ENCODE measurements at places on chromosomes 3 and 15.

GRCh38 chr3:158152186-158152585, 42.3 kb downstream of the RSRC1 start:
- H3K4me3 ChIP-seq, result no peak overlapping the region
- H3K27ac ChIP-seq, result no peak overlapping the region
- DNase-seq, result no peak
- no peaks in the 10 kb centered on the region for H3K27me3 ChIP-seq
- no peaks in the 10 kb centered on the region for H3K36me3 ChIP-seq

DNA sequence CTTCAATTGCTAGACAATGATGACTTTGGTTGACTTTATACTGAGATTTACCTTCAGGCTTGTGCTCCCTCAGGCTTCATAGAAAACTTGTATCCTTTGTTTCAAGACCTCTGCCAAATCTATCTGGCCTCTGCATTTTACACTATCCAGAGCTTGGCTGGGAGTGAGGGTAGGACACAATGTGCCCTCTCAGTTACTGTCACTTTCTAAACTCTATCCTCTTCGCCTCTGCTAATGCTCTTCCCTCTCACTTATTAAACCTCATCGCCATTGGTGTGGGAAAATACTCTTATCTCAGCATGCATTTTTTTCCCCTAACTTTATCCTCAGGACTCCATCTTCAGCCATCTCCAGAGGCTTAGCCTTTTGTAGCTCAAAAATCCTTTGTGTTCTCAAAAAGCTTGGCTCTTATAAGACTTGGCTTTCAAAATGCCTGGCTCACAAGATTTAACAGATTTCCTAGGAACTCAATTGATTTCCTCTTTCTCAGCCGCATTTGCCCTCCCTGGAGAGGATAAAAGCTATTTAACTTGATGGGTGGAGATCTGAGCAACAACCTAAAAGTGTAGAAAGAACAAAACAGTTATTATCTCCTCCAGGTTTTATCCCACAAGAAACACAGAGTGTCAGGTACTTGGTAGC, 28.3 kb downstream of the SUCNR1 start:
- no peaks in the 10 kb centered on the region for H3K36me3 ChIP-seq
- no peaks in the 10 kb centered on the region for H3K4me1 ChIP-seq
- no peak overlapping the region for H3K4me3 ChIP-seq
- H3K27ac ChIP-seq, result no peak overlapping the region

DNA sequence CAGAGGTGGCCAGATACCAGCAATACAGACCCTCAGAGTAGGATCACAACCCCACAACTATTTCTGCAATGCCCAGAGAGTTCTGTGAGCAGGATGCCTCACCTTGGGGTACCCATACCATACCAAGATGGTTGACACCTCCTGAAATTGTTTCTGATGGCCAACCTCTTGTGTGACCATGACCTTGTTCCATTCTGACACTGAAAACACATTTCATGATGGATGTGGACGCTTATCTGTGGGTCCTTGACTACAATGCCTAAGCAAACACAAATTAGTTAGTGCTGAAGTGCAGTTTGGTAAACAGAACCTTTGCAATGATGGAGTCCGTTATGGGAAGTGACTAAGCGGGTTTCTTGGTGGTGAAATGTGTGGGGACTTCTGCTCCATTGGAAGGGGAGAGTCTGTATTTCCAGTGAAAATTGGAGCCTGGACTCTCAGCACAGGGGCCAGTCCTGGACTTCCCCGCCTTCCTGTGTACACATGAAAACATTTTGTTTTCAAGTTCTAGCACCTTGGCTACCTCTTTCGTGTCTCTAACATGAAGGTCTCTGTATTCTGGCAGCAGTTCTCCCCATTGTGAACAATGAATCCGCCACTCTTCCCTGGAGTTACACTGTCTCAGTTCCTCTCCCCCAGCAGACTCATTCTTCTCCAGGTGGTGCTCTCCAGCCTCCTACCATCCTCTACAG, 106.2 kb downstream of the XXYLT1 start:
- H3K27me3 ChIP-seq, result no peaks in the 10 kb centered on the region
- DNase-seq, result no peak
- H3K36me3 ChIP-seq, result no peaks in the 10 kb centered on the region
- H3K4me1 ChIP-seq, result peaks cover 33% of the 10 kb centered on the region
- H3K27ac ChIP-seq, result peak overlapping the region; percentile 67

GRCh38 chr15:67931861-67932260, 92.0 kb upstream of the RNU6-1 start:
- no peaks in the 10 kb centered on the region for H3K36me3 ChIP-seq
- no peaks in the 10 kb centered on the region for H3K27me3 ChIP-seq
- DNase-seq, result no peak
- no peak overlapping the region for H3K27ac ChIP-seq
- peaks cover 11% of the 10 kb centered on the region for H3K4me1 ChIP-seq
- H3K4me3 ChIP-seq, result no peak overlapping the region

GRCh38 chr15:83164771-83165404, 42.7 kb downstream of the HDGFL3 start:
- no peaks in the 10 kb centered on the region for H3K27me3 ChIP-seq
- no peak overlapping the region for H3K4me3 ChIP-seq
- no peak for DNase-seq
- no peaks in the 10 kb centered on the region for H3K4me1 ChIP-seq

GRCh38 chr15:60130821-60131220, 126.7 kb downstream of the FOXB1 start:
- no peak overlapping the region for H3K4me3 ChIP-seq
- DNase-seq, result no peak
- peaks cover 4% of the 10 kb centered on the region for H3K4me1 ChIP-seq
- H3K27ac ChIP-seq, result no peak overlapping the region
- no peaks in the 10 kb centered on the region for H3K36me3 ChIP-seq
- H3K27me3 ChIP-seq, result no peaks in the 10 kb centered on the region

DNA sequence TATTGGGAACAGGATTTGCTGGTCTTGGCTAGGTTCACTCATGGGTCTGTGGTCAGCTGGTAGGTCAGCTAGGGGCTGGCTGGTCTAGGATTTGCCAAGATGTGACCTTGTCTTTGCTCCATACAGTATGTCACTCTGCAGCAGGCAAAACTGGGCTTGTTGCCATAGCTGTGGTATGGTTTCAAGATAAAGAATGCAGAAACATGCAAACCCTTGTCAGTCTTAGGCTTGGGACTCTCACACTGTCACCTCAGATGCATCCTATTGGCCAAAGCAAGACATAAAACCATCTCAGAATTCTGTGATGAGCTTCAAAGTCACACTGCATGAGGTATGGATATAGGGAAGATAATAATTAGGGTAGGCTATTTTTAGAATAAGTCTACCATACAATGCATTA, 66.6 kb upstream of the TBC1D5 start:
- no peak overlapping the region for H3K27ac ChIP-seq
- H3K27me3 ChIP-seq, result no peaks in the 10 kb centered on the region
- no peak overlapping the region for H3K4me3 ChIP-seq
- DNase-seq, result no peak
- H3K4me1 ChIP-seq, result no peaks in the 10 kb centered on the region
- H3K36me3 ChIP-seq, result no peaks in the 10 kb centered on the region

- H3K4me1 ChIP-seq, result no peaks in the 10 kb centered on the region
- no peak overlapping the region for H3K27ac ChIP-seq
- H3K27me3 ChIP-seq, result no peaks in the 10 kb centered on the region
- H3K36me3 ChIP-seq, result no peaks in the 10 kb centered on the region
- no peak overlapping the region for H3K4me3 ChIP-seq
Measured at GRCh38 chr15:74750751-74751150, 2.1 kb downstream of the CYP1A2 start.

DNA sequence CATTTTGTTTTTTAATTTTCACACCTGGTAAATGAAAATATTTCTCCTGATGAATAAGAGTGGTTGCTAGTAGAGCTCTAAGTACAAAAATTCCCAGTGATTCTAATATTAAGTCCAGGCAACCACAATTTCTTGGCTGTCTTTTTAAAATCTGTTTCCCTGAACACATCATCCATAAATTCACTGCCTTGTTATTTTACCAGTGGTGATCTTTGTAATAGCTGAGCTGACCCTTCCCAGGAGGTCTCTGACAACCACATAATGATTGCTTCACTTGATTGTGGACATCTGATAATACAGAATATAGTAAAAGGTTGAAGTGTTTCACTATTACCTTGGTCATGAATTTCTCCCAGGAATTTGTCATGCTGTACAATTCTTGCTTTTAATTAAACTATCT, 13.9 kb upstream of the TOP2B start:
- no peak for DNase-seq
- H3K4me1 ChIP-seq, result no peaks in the 10 kb centered on the region
- H3K27me3 ChIP-seq, result no peaks in the 10 kb centered on the region
- H3K36me3 ChIP-seq, result no peaks in the 10 kb centered on the region
- H3K4me3 ChIP-seq, result no peak overlapping the region

DNA sequence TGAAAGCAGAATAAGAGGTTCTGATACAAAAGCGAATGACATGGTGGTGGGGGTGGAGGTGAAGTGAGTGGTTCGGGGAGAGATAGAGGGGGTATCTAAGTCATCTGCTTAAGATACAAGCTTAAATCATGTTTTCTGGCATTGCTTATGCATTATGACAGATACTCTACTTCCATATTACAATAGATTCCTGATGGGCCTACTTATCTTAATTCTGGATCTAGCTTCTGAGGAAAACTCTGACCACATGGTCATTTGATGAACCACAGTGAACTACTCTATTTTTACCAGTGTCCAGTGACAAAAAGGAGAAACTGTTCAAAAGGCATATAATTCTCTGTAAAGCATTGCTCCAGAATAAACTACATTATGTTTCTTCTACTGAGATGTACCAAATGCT, 673.7 kb upstream of the CCDC54 start:
- no peaks in the 10 kb centered on the region for H3K27me3 ChIP-seq
- H3K36me3 ChIP-seq, result no peaks in the 10 kb centered on the region
- no peak for DNase-seq
- H3K27ac ChIP-seq, result no peak overlapping the region
- no peak overlapping the region for H3K4me3 ChIP-seq

DNA sequence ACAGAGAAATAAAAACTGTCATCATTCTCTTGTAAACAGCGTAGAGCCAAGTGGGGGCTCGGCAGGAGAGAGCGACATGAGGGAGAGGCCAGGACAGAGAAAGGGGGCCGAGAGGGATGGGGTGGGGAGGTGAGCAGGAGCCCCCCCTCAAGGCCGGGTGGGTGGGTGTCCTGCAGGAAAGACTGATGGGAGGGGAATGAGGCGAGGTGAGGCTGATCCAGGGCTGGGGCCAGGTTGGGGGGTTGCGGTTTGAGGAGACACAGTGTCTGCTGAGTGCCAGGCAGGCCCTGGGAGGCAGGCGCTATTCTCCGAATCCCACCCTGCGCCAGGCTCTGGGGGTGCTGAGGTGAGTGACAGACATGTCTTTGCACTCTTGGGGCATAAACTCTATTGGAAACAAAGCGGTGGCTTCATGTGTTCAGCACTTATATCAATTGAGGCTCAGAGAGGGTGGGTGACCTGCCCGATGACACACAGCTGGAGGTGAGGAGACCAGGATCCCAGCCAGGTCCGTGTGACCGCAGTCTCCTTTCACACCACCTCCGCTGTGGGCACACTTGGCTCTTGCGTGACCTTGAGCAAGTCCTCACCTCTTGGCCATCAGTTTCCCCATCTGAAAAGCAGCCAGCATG, 19.6 kb upstream of the CSPG4 start:
- no peaks in the 10 kb centered on the region for H3K36me3 ChIP-seq
- DNase-seq, result peak; percentile 21
- no peaks in the 10 kb centered on the region for H3K4me1 ChIP-seq
- no peak overlapping the region for H3K27ac ChIP-seq
- no peak overlapping the region for H3K4me3 ChIP-seq

GRCh38 chr3:177536873-177537272, 339.6 kb upstream of the TBL1XR1 start:
- no peaks in the 10 kb centered on the region for H3K27me3 ChIP-seq
- no peak for DNase-seq
- no peak overlapping the region for H3K27ac ChIP-seq

DNA sequence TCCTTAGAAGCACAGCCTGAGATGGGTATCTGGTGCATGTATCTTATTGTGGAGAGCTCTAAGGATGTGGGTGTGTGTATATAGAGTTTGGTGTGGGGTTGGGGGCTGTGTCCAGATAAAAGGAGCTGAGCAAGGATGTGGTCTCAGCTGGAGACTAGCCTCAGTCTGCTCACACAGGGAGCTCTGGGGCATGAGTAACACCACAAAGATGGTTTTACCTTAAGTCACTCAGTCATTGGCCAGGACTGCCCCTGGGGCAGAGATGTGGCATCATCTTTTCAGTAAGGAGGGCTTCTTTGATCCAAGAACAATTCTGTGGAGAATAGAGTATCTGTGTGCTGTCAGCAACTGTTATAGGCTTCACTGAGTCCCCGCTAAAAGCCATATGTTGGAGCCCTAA, 163.4 kb upstream of the NUDT16 start:
- H3K4me1 ChIP-seq, result no peaks in the 10 kb centered on the region
- H3K4me3 ChIP-seq, result no peak overlapping the region
- DNase-seq, result no peak
- H3K27ac ChIP-seq, result no peak overlapping the region

- H3K4me1 ChIP-seq, result peaks cover 36% of the 10 kb centered on the region
- no peaks in the 10 kb centered on the region for H3K27me3 ChIP-seq
- H3K4me3 ChIP-seq, result no peak overlapping the region
- no peaks in the 10 kb centered on the region for H3K36me3 ChIP-seq
- peak; percentile 79 for DNase-seq
- peak overlapping the region; percentile 94 for H3K27ac ChIP-seq
Measured at GRCh38 chr3:129694228-129694627, 87.8 kb upstream of the PLXND1 start.

GRCh38 chr3:81888914-81889557, 127.6 kb upstream of the GBE1 start:
- no peak overlapping the region for H3K27ac ChIP-seq
- H3K4me3 ChIP-seq, result no peak overlapping the region
- no peaks in the 10 kb centered on the region for H3K36me3 ChIP-seq
- no peaks in the 10 kb centered on the region for H3K27me3 ChIP-seq
- no peak for DNase-seq

DNA sequence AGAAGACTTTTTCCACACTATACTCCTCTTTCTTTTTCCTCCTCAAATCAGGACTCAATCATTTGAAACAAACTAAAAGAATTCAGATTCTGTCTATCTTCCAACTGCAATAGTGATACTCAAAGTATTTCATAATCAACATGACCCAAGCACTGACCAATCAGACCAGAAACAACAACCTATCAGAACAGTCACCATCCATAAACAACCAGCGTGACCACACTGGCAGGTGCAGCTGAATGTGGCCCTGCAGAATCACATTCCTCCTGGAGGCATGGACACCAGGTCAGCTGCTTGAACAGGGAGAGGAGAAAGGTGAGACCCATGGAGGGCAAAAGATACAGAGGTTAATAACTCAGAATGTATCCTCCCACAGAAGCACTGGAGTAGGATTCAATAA, 13.3 kb downstream of the HRG start:
- H3K36me3 ChIP-seq, result no peaks in the 10 kb centered on the region
- H3K27ac ChIP-seq, result no peak overlapping the region
- H3K4me3 ChIP-seq, result no peak overlapping the region
- DNase-seq, result no peak

DNA sequence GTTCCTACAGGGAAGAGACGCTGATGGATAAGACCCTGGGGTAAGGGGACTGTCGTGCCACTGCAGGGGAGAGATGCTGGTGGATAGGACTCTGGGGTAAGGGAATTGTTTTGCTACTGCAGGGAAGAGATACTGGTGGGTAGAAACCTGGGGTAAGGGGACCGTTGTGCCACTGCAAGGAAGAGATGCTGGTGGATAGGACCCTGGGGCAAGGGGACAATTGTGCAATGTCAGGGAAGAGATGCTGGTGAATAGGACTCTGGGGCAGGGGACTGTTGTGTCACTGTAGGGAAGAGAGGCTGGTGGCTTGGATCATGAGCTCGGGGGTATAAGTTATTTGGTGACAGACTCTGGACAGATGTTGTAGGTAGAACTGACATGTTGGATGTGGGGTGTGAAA, 37.6 kb downstream of the WNT7A start:
- H3K4me1 ChIP-seq, result no peaks in the 10 kb centered on the region
- DNase-seq, result no peak
- H3K27ac ChIP-seq, result no peak overlapping the region

All from Caco-2 (cell line).